NCI-H2107 (cell line): ENCODE measurements at places on chromosomes 3 and 15.

DNA sequence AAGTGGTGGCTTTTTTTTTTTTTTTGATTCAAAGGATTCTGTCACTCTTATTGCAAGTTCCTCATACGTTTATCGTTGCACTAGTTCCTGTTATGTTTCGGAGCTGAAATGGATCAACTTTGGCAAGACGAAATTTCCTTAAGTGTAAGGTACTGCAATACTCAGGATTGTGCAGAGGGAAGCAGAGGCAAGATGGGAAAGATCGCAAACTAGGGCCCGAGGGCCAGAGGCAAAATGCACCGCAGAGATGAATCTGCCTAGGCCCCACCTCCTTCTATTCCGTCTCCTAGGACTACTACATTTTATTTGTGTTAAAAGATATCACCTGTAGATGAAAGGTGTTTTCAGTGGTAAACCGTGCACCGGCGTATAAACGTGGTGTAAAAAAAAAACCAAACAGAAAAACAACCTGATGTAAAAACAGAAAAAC is 331 bp downstream of the RNU6-1 start:
- no peak for DNase-seq

DNA sequence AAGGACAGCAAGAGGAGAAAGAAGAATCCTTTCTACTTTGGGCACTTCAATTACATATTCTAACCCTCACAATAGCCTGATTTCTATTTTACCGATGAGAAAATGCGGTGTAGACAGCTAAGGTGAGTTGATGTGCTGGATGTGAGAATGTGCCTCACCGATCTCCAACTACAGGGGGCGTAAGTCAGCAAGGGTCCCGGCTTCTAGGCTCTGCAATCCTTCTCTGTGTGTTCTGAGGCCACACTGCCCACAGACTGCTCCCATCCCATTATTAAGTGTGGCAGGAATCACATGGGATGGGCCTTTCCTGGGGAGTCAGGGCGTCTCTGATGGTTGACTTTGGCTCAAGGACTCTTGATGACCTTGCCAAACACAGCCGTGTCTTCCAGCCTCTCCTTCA is 23.6 kb upstream of the RPL35A start:
- DNase-seq, result no peak

DNA sequence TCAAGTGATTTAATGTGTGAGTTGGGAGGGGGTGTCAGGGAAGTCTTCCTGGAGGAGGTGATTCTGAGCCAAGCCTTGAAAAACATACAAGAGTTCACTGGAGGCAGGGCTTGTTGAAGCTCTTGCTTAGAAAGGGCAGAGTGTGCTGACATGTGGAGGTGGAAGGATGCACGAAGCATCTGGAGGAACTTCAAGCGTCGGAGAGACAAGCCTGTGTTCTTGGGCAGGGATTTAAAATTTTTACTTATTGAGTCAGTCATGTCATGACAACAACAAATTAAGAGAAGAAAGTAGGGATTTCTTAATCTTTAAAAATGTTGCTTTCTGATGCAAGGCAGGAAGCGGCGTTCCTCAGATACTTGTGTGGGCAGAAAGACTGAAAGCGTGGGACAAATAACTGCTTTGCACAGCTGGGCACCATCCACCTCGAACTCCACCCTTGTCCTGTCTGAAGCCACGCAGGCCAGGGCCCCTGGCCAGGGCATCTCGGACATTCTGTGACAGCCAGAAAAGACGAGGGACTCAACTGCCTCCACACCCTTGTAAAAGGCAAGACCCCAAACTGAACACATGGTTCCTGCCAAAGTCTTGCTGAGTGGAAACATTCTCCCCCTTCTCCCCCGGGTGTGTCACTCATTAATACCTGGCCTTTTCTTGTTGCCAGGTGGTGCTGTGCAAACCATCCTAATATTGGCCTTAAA is 6.9 kb upstream of the IL16 start:
- no peak for DNase-seq

- no peak for DNase-seq
Measured at GRCh38 chr3:24981924-24982323, 446.1 kb upstream of the RARB start.

DNA sequence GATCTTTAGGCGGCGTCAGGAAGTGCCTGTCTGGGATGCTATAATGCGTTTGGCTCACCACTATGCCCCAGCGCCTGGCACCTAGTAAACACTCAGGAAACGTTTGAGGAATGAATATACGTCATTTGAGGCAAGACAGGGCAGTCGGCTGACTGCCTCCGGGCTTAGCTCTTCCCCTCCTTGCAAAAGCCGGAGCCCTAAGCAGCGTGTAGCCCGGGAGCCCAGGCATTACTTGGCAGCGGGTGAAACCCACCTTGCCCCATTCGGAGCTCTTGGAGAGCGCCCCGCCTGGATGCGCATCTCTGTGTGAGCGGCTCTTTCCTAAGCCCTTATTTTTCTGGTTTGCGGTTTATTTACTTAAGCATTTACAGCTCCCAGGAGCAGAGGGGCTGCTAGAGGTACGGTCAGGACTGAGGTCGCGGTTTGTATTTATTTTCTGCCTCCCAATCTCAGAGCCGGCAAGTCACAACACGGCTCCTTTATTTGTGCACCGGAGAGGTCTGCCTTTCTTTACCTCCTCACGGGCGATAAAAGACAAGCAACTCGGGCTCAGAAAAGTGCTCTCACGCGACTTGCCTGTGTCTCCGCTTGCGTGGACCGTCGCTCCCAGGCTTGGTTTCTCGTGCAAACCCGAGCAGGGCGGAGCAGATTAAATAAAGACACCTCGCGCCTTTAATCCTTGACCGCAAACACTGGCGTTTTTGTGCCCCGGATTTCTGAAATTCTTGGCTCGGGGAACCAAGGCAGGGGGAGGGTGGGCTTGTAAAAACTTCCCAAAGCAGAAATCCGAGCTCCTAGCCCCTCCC is 737 bp upstream of the ITPR1 start:
- peak; percentile 2 for DNase-seq

DNA sequence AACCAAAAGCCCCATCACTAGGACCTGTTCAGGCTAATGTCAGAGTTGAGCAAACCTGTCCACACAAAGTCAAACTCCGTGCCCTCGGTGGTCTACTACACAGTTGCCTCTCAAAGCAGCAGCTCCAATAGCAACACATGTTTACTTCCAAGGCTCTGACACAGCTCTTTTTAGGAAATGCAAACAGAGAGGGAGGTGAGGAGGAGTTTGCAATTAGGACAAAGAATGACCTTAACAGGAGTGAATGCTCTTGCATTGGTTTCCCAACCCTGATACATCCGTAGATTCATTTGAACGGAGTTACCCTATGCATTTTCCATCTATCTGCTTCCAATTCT is 64.8 kb upstream of the GOLGA8B start:
- no peak for DNase-seq

- DNase-seq, result no peak
Measured at GRCh38 chr3:157520485-157521150, 17.4 kb upstream of the VEPH1 start.

- DNase-seq, result no peak
Measured at GRCh38 chr3:56111606-56112304, 356.5 kb downstream of the ERC2 start.

- DNase-seq, result no peak
Measured at GRCh38 chr3:14125193-14126016, 553 bp downstream of the TMEM43 start.

- DNase-seq, result no peak
Measured at GRCh38 chr3:99751649-99752048, 66.0 kb upstream of the CMSS1 start.

DNA sequence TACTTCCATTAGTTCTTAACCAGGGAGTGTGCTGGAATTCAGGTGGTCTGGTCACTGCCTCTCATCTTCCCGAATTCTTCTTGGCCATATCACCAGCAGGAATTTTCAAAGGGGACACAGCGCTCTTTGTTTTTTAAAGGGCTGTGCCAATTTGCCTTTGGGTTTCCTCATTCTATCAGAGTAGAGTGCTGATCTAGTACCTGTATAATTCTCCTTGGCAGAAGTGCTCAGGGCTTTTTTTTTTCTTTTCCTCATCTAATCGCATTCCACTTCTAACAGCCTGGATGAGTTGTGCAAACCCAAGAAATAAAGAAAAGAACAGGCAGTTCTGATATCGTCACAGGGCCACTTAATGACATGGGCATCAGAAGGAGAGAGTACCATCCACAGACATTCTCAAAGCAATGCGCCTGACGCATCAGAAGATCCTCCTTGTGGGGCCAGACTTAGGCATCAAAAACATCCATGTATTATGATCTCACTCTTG is 121.0 kb downstream of the ASB7 start:
- no peak for DNase-seq

GRCh38 chr15:73026511-73027054 is 25.7 kb upstream of the NEO1 start:
- no peak for DNase-seq

DNA sequence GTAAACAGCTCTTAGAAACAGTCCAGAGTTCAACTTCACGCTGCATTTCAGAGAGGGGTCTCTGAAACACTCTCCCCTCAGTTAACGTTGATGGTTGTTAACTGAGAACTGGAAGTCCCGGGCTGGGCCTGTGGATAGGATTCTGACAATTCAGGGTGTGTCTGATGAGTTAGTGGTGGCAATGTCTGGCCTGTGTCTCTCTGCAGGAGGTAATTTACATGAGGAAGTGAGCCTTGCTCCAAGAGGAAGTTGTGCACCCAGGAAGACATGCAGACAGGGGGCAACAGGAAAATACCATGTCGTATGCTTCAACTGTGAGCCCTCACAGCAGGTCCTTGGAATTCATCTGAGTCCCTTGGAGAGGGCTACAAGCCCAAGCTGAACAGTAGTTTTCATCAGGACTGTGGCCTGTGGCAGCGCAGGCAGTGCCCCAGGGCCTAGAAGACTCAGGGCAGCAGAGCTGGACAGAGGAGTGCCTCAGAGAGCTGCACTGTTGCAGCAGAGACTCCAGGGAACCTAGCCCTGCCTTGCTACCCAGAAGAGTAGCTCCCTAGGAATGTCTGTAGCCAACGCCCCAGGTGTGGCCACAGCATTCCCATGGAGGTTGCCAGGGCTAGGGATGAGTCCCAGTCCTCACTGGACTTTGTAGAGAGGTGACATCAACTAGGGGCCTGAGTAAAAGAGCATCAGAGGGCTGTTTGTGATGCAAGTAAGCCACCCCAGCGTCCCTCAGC is 104.6 kb upstream of the SELENOK start:
- no peak for DNase-seq

DNA sequence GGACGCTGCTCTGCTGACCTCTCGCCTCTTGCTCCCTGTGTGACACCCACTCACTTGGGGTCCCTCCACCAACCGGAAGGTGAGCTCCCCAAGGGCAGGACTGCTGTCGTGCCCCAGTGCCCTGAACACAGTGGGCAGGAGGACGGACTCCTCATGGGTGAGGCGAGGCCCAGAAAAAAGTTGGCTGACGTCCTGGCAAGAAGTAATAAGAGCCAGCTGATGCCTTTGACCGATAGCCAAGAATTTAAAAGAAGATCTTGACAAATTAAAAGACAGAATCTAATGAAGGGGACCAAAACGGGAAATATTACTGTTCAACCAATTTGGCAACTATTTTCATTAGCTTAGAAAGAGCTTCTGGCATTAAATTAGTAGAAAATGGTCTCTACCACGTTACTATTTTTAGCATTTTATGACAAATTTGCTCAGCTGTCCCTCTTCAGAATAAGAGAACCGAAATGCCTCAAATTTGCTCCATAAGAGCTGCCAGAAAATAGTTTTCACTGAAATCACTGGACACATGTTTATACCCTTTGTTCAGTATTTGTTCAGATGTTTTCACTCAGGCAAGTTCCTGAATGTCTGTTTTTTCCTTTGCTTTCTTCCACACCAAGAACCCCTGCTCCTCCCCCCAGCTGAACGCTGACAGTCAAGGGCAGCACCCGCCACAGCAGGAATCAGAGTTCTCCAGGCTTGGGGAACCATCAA is 60.5 kb downstream of the XXYLT1 start:
- no peak for DNase-seq

- no peak for DNase-seq
Measured at GRCh38 chr3:28933337-28933736, 347.5 kb upstream of the RBMS3 start.

DNA sequence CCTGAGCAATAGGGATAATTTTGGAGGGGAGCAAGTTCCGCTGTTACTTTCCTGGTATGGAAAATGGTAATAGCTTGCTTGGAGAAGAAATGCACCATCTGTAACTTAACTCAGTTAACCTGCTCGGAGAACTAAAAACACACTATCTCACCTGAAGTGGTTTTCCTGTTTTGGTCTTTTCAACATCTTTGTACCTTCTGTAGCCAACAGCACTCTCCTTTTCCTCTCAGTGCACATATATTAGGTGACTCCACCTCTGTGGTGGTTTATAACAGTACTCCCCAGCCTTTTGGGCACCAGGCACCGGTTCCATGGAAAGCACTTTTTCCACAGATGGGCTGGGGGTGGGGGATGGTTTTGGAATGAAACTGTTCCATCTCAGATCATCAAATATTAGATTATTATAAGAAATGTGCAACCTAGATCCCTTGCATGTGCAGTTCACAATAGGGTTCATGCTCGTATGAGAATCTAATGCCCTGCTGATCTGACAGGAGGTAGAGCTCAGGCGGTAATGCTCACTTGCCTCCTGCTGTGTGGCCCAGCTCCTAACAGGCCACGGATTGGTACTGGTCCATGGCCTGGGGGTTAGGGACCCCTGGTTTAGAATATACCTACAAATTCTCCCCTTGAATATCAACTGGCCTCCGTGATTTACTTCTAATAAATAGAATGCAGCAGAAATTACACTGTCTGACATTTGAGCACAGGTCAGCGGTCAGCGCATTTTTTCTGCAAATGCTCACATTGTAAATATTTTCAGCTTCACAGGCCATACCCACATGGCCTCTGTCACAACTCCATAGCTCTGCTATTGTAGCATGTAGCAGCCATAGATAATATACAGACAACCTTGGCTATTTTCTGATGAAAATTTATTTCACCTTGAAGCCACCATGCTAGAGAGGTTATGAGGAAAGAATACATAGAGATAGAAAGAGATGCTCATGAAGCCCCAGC is 83.8 kb upstream of the SUCLG2 start:
- DNase-seq, result no peak

DNA sequence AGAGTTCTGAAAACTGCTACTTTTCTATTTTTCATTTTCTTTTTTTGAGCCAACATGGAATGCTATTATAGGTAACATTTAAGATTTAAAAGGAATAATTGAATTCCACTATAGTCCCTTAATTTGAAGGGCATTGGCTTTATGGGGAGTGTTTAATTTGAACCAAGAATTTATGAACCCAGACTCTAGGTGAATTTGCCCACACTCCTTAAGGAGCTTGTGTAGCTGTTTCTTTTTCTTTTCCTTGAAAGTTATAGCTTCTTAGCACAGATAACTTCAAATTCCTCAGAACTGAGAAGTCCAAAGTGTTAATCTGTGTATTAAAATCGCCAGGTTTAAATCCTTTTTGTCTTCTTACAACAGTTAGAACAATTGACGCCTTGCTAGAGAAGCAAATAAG is 4.7 kb upstream of the MEIS2 start:
- no peak for DNase-seq

GRCh38 chr15:40902605-40903561 is 8.6 kb downstream of the VPS18 start:
- no peak for DNase-seq

DNA sequence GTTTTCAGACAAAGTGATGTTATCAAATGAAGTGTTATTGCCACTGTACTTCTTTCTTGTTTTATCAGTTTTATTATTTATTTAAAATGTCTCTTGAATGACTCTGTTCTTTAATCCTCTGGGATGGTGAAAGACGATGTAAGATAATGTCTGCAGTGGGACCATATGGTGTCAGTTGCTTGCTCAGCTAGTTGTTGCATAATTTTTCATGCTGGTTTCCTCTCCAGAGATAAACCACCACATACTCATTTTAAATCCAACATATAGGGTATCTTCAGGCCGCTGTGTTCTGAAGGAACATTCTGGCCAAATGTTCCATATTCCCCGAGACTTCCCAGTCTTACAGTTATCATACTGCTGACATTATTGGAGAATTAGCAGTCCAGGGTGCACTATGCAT is 75.9 kb downstream of the GABRG3 start:
- no peak for DNase-seq
